Stimulated activated CD4-positive, alpha-beta T cell treated with anti-CD3 and anti-CD28 coated beads, Interleukin-15, amount 100 ng/mL, for 1 hour (primary cell): ENCODE measurements at places on chromosomes 12 and 14.

DNA sequence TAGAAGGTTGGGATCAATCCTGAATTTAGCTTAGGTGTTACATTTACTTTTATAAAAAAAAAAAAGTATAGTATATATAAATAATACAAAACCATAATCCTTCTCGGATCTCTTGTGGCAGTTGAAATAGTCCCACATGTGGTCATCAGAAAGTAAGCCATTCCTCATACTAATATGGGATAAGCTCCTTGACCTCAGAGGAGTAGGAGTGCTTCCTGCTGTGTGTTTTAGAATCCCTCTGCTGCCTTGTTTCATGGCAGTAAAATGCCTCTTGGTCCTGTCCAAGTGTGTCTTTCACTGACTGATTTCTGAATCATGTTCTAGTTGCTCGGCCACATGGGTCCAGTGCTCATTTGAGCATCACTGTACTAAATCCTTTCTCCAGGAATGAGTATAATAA is 117.0 kb downstream of the NTN4 start:
- no peak for DNase-seq

- no peak for DNase-seq
Measured at GRCh38 chr12:26264215-26264838, 69.0 kb downstream of the SSPN start.

DNA sequence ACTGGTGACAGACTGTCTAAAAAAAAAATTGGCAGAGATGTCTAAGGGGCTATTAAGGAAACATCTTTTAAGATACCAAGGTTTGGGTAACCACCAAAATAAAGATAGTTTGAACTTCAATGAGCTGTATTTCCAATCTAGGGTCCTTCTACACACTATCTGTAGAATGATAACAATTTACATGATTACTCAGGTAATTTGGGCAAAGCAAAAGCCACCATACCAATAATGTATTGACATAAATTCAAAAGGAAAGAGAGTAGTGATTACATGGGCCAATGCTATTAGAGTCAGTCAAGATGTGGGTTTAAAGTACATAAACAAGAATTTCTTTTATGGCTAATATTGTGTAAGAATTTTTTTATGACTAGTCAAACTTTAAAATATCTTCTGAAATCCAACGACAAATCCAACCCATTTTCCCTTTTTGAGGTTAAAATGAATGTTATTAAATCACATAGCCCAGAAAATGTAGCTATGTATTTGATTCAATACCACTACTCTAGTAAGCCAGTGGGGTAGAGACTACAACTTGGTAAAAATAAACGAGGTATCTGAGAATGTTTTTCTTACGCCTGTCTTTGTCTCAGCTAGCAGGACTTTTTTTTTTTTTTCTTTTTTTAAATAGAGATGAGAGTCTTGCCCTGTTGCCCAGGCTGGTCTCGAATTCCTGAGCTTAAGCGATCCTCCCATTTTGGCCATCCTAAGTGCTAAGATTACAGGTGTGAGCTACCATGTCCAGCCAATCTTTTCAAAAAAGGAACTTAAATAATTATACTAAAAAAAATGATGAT is 10.4 kb downstream of the PNN start:
- DNase-seq: no peak

- DNase-seq: no peak
Measured at GRCh38 chr12:69996722-69997121, 171.7 kb downstream of the MYRFL start.

DNA sequence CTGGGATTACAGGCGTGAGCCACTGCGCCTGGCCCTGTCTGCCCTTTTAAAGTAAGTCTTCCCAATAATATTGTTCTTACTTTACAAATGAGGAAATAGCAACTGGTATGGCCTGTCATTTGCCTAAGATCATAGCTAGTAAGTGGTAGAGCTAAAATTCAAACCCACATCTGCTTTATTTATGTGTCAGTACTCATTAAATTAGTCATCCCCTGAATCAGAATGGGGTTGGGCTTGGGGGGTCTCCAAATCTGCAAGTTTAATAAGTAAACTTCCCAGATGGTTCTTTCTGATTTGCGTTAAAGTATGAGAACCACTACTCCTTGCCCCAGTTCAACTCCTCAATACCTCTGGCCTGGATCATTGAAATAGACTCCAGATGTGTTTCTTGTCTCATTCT is 96.2 kb downstream of the FAR2 start:
- DNase-seq: no peak

DNA sequence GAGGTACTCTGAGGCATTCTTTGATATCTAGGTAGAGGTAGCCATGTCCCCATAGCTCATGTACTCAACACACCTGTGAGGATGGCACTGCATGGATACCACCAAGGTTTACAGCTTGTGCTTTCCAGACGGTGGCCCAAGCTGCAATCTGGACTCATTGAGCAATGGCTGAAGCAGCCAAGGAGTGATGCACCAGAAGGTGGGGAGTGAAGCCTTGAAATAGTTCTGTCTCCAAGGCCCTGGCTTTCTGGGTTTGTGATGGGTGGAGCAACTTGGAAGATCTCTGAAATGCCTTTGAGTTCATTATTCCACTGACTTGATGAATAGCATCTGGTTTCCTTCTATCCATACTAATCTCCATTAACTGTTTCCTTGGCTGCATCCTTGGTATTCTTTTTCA is 290.0 kb upstream of the NOVA1 start:
- DNase-seq: no peak

GRCh38 chr14:101854366-101854765 is 92.9 kb downstream of the PPP2R5C start:
- DNase-seq: no peak
